ENCODE measurements at places on chromosomes 13 and 19. TPM values are rescaled to one million over a fixed set of nuclear protein-coding genes. Genes with fewer than 3 reads are reported as not detected.

CEBPG gene
- 27.1 TPM for total RNA-seq

COL5A3 gene
- total RNA-seq, result 2.2 TPM

TMEM38A gene
- 0.45 TPM for total RNA-seq

ZNF730 gene
- total RNA-seq, result not detected

DNA sequence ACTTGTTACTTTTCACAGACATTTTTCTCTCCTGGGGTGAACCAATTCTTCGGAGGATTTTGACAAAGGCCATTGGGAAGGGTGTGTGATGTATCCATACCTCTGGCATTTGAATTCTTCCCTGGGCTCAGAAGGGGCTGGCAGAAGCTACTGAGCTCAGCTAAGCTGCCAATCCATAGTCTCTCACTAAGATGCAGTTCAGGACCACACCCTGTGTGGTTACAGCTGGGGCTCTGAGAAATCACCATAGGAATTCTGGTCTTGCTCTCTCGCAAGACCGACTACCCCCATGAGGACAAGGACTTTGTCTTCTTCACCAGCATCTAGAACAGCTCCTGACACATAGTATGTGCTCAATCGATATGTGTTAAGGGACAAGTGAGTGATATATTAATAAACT lies 6.0 kb downstream of the C13orf42 start:
- no peak for DNase-seq

GRCh38 chr13:50340146-50340545 lies 324.9 kb downstream of the KCNRG start:
- no peak for DNase-seq

- DNase-seq, result no peak
These were observed 29.8 kb upstream of the IL17D start for GRCh38 chr13:20673715-20674114.

Data from T-cell (primary cell).